ENCODE measurements at places on chromosomes 11 and 22.

- no peak for DNase-seq
Measured at GRCh38 chr11:25068451-25068850, 571.6 kb downstream of the LUZP2 start.

GRCh38 chr11:8807544-8808225 is 103.3 kb upstream of the AKIP1 start:
- DNase-seq: no peak

DNA sequence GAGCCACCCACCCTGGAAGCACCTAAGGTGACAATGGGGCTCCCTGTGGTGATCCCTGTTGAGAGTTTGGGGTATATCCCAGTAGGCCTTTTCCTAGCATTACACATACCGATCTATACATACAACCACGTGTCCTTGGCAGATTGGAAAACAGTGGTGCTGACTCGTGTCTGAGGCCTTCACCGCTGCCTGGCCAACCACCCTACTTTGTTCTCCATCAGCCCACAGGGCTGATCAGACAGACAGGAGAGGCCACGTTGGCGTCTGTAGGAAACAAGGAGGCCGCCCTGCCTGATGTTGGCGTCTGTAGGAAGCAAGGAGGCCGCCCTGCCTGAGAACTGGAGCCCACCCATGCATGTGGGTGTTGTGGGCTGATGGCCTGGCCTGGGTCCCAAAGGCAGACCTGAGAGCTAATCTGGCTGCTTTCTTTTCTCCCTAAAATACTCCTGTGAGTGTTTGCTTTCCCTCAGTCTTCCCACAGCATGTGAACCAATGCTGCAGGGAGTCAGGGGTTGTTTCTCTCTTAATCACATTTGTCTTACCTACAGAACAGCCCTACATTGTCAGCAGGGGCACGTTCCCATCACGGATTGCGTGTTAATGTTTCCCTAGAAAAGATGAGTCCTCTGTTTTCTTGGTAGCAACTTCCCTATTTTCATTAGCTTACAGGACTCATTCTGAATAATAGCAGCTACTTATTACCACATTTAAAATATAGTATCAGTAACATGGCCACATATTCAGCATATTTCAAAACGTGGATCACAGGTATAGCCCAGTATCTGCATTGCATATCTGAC is 57.2 kb downstream of the SBF1 start:
- DNase-seq: no peak

- no peak for DNase-seq
Measured at GRCh38 chr11:69921128-69922014, 102.2 kb upstream of the FGF3 start.

- no peak for DNase-seq
Measured at GRCh38 chr11:2862395-2863275, 22.9 kb downstream of the CDKN1C start.

GRCh38 chr11:31865606-31866300 is 54.6 kb upstream of the PAX6 start:
- DNase-seq: no peak

DNA sequence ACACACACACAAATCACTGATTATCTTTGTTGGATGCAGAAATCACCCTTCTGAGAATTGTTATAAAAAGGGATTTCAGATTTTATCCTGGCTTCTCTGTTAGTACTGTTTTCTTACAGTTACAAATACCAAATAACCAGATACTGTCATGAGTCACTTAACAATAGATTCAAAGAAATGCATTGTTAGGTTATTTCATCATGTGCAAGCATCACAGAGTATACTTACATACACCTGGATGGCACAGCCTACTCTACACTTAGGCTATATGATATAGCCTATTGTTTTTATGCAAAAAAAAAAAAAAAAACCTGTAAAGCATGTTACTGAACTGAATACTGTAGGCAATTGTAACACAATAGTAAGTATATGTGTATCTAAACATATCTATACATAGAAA is 319.2 kb upstream of the ARHGAP42 start:
- DNase-seq: no peak

DNA sequence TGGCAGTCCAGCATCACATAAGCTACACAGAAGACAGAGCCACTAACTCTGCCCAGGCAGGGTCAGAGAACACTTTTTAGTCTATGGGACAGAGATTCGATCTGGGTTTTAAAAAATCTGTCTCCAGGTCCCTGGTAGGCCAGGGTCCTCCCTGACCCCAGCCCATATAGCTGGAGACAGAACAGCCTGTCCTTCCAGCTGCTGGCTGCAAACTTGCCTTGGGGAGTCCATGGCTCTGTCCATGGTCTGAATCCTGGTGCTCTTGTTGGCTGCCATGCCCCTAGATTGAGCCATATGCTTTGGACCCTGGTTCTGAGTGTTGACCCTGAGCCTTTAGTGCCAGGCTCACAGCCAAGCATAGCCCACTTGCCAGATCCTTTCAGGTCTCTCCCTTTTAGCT is 13.3 kb upstream of the LIPT2 start:
- DNase-seq: no peak

DNA sequence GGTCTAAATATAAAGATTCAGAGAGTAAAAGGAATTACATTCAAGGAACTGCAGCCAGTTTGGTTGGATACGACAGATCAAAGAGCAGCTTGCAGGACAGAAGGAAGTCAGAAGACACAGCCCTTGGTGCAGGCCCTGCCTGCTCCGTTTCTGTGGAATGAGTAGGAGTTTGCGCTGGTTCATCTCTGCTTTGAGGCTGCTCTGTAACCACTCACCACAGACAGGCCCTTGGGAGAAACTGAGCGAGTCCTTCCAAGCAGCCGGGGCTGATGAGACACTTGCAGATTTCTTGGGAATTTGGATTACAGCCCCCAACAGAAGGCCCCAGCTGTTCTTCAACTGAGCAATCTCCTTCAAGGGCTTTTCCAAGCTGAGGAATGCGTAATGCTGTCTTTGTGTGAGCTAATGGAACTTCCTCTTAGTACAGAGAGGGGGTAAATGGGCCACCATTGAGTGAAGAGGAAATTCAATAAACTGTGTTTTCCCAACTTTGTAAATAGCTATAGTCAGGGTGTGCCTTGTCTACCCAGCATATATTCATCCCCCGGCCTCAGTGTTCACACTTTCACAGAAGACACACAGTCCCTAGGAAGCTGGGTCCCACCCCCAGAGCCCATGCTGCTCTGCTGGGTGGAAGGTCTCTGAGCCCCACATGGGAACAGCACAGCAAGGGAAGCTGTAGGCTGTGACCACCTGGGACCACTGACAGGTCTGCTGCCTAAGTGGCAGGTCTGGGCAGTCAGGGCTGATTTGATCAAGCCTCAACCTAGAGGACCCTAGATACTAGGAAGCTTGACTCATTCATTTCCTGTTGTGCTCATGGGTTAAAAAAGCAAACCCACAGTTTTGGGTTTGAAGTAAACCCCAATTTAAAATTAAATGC is 16.6 kb downstream of the IL10RA start:
- DNase-seq: peak; percentile 40

DNA sequence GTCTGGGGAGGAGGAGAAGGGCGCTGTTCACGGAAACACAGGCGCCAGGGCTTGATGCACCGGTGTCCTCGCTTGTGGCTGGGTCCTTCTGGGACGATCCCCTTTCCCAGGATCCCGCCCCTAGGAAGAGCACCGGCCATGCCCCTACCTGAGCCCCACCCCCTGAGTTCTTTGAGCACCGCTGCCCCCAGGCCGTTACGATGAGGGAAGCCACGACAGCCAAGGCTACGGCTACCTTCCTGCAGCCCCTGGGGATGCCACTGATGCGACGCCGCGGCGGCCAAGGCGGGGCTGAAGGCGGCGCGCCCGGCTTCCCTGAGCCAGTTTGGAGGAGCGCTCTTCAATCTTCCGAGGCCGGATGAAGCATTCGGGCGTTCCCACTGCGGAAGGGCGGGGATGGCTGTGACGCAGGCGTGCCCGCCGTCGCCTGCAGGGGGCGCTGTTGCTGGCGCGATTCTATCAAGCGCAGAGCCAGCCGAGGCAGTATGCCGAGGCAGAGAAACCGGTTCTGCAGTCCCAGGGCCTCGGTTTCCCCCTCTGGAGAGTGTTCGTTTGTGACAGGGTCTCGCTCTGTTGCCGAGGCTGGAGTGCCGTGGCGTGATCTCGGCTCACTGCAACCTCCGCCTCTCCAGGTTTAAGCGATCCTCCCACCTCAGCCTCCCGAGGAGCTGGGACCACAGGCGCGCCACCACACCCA is 9.7 kb upstream of the NEFH start:
- DNase-seq: peak; percentile 65

DNA sequence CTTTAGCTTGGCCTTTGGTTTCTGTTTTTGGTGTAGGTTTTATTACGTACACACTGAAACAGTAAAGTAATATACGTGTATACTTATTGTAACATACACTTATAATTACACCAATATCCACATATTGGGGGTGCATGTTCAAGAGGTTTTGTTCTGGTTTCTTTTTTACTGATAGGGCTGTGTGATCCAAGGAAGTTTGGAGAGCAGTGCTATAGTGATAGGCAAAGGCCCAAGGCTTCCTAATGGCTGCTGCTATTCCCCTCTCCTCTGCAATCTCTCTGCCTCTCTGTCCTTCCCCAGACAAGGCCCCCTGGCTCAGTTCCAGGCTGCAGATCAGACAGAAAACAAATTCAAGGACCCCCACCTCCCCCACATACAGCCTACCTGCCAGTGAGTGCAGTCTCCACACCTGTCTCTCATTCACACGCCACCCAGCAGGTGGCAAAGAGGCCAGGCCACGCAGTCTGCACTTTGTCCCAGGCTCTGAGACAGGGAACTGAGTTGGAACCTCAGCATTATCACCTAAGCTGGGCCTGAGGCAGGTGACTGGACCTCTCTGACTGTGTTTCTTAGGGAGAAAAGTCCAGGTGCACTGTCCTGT is 15.1 kb downstream of the TMEM184B start:
- no peak for DNase-seq

GRCh38 chr11:30423886-30424285 is 101.0 kb downstream of the ARL14EP start:
- DNase-seq: no peak

DNA sequence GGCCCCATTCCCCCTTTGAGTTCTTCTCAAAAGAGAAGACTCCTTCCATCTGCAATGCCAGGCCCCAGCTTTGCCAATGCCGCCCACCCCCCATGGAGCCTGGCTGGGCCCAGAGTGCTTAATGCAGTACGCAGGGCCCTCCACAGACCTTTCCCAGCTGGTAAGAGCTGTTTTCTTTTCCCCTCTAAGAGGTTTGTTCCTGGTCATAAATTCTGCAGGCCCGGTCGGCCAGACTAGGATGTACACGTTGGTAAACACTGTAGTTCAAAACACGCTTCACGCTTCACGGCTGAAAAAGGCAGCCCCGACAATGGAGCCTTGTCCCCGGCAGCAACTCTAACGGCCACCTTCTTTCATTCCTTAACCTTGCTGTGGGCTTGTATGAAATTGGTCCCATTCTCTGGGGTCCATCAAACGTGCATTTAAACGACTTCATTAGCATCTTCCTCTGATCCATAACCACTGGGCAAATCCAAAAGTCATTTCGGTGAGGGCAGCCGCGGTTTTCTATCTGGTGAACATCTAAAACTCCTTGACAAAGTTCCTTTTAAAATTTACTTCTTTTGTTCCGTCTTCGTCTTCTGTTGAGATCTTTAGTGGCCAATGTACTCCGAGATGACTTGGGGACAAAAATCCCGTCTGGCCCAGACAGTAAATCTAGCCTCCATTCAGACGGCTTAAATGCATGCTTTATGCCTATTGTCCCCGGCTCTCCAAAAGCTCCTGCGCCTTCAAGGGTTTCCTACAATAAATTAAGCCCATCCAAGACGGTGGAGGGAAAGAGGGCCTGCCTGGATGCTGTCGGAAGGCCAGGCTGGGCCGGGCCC is 60.0 kb upstream of the MYEOV start:
- no peak for DNase-seq

DNA sequence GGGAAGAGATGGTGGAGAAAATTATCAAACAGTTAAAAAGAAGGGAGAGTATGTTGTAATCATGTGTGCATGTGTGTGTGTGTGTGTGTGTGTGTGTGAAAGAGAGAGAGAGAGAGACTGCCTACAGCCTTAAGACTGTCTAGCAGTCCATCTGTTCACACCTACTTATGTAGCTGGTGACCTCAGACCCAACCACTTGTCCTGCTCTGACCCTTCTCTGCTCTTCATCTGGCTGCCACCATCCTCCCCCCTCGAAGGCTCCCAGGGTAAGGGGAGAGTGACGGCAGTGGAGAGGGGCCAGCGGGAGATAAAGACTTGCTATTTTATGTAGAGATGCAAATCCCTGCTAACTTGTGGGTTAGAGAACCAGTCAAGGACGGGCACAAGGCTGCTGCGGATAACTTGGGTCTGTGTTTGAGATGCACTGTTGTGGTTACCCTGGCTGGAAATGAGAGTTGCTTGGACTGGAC is 24.9 kb upstream of the GRAMD1B start:
- no peak for DNase-seq

- DNase-seq: no peak
Measured at GRCh38 chr22:31279821-31280505, 12.3 kb downstream of the PIK3IP1 start.

DNA sequence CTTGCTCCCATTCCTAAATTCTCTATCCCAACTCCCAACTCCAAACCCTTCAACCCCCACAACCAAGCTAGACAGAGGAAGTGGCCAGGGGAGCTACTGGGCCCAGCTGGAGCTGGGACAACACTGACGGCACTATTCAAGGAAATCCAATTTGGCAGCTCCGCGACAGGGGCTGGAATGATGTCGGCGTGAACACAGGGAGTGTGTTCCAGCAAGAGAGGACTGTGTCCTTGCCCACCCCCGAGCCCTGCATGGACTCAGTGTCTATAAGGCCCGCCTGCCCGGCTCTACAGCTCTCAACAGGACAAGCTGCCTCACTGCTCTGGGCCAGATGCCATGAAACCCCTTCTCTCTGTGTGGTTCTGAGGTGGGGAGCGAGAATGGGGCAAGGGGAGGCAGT is 11.3 kb downstream of the PCSK7 start:
- DNase-seq: no peak

- DNase-seq: no peak
Measured at GRCh38 chr22:25404556-25404927, 159.9 kb upstream of the GRK3 start.

- no peak for DNase-seq
Measured at GRCh38 chr22:34946339-34946985, 119.5 kb upstream of the ISX start.

DNA sequence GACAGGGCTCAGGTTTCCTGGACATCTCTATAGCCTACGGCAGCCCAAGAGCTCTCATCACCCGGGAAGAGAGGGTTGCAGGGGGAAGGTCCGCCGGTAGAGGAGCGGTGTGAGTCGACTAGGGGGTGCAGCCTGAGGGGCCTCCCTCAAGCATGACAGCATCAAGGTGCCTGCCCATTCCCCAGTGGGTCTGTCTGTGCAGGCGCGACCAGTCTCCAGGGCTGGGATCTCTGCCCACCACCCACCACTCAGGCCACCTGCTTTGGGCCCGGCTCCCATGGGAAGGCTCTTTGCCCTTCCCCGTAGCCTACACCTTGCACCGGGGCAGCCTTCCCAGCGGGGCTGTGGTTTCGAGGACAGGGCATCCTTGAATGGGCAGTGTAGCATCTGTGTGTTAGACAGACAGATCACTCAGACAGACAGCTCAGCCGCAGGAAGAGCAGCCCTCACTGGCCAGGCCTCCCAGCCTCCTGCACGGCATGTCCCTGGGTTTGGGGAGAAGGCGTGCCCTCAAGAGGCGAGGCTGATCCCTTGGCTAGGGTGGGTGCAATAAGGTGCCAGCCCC is 29.2 kb downstream of the CERK start:
- no peak for DNase-seq

- no peak for DNase-seq
Measured at GRCh38 chr11:14642873-14643696, 519 bp upstream of the PDE3B start.

Data from activated T-helper 1 cell treated with anti-CD3 and anti-CD28 coated beads, Interleukin-2, amount 50 U/mL, for 16 hours (primary cell).